Hippocampal formation (tissue), 2 donors: ENCODE measurements at places on chromosomes 3 and 15.
A peak's percentile ranks its signal among the peaks of the same experiment; 100 is the strongest.

- no peak for DNase-seq
Observed at GRCh38 chr15:52178765-52179164, 12.4 kb downstream of the GNB5 start.

- DNase-seq = no peak
Observed at GRCh38 chr3:154240235-154240634, 84.1 kb downstream of the DHX36 start.

GRCh38 chr3:176757429-176757828 lies 439.9 kb downstream of the TBL1XR1 start:
- no peak for DNase-seq

- DNase-seq = no peak
Observed at GRCh38 chr15:80953001-80953952, 36.3 kb downstream of the MESD start.

GRCh38 chr3:159881828-159882309 lies 106.8 kb upstream of the IL12A start:
- no peak for DNase-seq

- no peak for DNase-seq
Observed at GRCh38 chr3:56921573-56922453, 120.1 kb upstream of the ARHGEF3 start.

GRCh38 chr3:31876331-31876730 lies 104.7 kb downstream of the OSBPL10 start:
- DNase-seq = peak; percentile 24

- DNase-seq = no peak
Observed at GRCh38 chr3:191795196-191795595, 334.2 kb downstream of the PYDC2 start.

GRCh38 chr15:63296195-63296594 lies 18.8 kb downstream of the APH1B start:
- no peak for DNase-seq

DNA sequence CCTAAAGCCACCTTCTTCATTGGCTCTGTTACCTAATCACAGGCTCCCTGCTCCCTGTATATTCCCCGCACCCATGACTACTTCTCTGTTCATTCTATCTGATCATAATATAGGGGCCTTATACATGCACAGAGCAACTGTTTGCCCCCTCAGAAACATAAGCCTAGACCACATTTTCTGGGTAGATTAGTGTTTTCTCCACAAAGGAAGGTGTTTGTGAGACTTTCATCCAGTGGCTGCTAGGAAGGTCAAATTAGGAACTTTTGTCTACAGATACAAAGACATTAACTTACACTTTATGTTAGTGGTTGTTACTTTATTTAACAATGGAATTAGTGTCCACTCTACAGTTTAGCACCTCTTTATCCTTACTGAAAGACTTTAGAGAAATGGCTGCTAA lies 174.9 kb downstream of the GHSR start:
- no peak for DNase-seq

DNA sequence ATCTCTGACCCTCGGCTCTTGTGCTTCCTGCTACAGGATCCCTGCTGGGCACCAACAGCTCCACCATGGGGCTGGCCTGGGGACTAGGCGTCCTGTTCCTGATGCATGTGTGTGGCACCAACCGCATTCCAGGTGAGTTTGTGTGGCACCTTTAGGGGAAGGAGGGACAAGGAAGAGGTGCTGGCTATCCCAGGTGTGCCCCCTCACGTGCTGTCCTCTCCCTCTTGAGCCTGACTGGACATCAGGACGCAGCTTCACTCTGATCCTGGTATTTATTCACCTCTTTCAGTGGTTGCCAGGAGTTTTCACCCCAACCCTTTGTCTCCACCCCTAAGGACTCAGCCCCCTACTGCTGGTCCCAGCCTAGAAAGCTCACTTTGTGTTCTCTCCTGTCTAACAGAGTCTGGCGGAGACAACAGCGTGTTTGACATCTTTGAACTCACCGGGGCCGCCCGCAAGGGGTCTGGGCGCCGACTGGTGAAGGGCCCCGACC lies 960 bp downstream of the THBS1 start:
- no peak for DNase-seq

DNA sequence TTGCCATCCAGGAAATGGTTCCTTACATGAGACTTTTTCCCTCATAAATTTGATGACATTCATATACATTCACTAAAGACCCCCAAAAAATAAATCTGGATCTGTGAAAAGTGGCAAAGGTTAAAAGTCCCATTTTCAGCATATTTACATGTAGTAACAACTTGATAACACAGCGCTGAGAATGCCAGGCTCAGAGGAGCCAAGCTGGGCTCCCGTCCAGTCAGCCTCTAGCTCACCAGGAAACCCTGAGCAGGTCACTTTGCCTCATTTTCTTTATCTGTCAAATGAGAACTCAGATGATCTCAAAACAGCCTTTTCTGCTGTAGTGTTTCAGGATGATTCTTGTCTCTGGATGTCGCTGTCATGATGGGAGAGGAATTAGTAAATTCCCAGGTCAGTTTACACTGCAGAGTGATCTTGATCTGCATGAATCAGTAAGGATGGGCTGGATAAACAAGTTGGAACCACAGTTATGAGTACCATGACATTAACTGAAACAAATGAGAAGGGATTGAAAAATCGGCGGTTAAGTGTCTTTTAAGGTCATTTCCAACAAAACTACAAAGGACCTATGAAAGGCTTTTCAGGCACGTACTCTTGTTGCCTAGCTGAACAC lies 82.8 kb downstream of the PPARG start:
- DNase-seq = no peak

DNA sequence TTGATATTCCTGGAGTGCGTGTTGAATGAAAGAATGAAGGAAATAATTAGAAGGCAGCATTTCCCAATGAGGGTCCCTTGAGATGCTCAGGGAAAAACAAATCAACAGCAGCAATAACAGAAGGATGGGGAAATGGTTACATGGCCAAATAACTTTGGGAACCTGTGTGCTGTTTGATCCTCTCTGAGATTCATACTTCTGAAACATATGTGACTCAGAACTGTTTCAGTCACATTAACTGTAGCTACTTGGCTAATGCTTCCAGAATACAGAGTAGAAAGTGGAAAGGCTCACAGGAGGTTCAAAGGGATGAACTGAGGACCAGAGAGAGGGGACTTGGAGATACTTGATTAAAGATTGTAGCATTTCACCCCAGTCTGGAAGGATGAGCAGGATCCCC lies 258.2 kb downstream of the SLCO3A1 start:
- DNase-seq = no peak

GRCh38 chr3:5192571-5193365 lies 5.3 kb downstream of the EDEM1 start:
- no peak for DNase-seq

DNA sequence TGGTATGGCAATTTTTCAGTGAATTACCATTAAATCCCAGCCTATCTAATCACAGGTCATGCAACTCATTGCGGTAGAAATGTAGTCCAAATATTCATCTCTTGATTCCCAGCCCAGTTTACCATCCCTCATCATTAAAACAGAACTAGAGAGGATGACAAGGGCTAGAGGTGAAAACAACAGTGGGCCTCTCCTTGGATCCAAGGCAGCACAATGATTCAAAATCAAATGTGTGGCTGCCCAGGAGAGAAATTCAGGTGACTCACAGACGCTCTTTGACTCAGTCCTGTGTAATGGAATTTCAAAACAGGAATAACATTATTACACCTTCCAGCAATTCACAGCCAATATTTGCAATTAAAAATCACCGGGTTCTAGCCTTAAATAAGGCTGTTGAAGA lies 246.5 kb downstream of the TBL1XR1 start:
- no peak for DNase-seq

DNA sequence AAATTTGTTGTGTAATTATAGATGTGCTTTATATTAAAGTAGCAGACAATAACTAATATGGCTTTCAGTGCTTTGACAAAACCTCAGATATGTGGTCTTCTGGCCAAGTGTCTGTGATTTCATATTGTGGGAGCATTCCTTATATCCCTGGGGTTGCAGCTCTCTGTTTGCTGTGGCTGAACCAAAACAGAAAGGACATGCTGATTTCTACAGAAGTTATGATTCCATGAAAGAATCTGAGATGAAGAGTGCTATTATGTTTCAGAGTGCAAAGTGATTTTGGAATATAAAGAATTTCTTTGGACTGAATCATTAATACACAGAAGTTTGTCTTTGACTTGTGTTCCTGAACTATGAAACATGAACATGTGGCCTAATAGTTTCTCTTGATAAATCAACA lies 36.5 kb downstream of the CDV3 start:
- no peak for DNase-seq
